Stimulated activated CD4-positive, alpha-beta T cell treated with anti-CD3 and anti-CD28 coated beads, Interleukin-4, amount 100 ng/mL, for 4 hours (primary cell): ENCODE measurements at places on chromosomes 11 and 22.

- peak; percentile 47 for DNase-seq
Measured at GRCh38 chr11:128346804-128347203, 240.6 kb downstream of the ETS1 start.

DNA sequence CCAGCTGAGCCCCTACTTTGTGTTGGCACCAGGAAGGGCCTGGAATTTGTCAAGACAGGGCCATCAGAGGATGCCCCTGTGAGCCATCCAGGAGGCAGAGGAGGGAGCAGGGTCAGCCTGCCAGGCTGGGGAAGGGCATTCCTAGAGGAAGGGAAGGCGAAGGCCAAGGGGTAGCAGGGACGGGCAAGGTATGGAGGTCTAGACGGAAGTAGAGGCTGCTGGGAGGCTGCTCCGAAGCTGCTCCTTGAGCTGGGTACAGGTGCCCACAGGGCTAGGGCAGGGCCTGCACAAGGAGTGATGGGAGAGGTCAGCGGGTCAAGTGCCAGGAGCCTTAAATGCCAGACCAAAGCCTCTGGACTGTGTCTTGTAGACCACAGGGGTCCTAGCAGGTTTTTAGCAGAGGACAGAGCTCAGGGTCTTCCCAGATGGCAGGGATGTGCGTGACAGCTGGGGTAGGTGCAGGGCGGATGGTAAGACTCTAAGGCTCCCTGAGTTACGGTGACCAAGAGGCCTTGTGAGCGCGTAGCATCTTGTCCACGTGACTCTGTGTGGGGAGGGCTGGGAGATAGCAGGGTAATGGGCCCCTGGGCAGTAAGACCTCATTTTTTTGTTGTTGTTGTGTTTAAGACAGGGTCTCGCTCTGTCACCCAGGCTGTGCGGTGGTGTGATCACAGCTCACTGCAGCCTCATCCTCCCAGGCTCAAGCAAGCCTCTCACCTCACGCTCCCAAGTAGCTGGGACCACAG, 31.7 kb upstream of the CSNK1E start:
- DNase-seq = no peak

GRCh38 chr11:125299061-125299615, 134.6 kb downstream of the PKNOX2 start:
- DNase-seq = no peak

GRCh38 chr22:27627444-27627833, 174.1 kb downstream of the MN1 start:
- no peak for DNase-seq

GRCh38 chr11:126328938-126329643, 25.2 kb downstream of the DCPS start:
- no peak for DNase-seq

- no peak for DNase-seq
Measured at GRCh38 chr11:83222499-83222898, 29.0 kb downstream of the ANKRD42 start.

GRCh38 chr11:71568704-71569349, 3.5 kb downstream of the KRTAP5-10 start:
- DNase-seq = no peak

DNA sequence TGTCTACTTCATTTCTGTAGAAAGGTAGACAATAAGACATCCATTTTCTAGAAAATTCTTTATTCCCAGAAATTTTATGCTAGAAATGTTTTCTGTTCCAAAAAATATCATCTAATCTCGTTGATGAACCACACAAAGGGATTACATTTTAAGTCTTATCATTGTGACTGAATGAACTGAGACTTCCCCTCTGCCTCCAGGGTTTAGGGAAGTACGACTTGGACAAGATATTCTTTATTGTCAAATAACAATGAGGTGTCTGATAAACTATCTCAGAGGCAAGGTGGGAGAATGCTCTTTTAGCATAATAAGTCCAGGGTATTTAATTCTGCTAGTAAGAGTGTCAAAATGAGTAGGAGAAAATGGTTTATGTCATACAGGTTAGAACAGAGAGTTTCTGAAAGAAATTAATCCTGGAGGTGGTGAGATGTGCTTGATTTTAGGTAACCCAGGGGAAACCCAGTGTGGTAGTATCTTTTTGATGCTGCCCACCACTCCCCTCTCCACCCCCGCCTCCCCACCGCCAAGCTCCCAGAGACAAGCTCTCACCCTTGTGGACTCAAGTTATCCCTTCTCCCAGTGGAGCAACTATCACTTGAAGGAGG, 100.6 kb downstream of the CD44 start:
- no peak for DNase-seq

DNA sequence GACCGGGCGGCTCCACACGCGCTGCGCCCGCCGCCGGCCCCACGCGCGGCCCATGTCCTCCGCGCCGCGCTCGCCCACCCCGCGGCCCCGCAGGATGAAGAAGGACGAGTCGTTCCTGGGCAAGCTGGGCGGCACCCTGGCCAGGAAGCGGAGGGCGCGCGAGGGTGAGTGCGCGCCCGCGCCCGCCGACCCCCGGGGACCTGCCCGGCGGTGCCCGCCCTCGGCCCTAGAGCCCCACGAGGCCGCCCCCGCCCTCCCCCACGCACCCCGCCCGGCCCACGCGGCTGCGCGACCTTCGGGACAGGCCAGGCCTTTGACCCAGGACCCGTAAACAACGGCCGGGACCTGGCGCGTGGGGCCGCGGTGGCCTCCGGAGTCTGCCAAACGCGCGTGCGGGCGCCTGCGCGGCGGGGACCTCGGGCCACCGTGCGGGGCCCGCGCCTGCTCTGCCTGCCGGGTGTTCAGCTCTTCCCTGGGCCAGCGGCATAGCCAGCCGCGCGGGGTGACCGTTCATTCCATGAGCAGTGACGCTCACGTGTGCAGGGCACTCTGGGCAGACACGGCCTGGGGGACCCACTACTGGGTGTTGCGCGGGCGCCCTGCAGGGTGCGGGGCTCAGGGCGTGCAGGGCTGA, at the start of gene PARVB:
PARVB (plus strand) TSS at position 15 of the 634 bp plus-strand sequence; CDS start at position 53, 38 bp downstream.
- DNase-seq = no peak

GRCh38 chr11:78147807-78148206, 8.4 kb upstream of the ALG8 start:
- no peak for DNase-seq

GRCh38 chr11:75429641-75429901, 3.4 kb downstream of the KLHL35 start:
- no peak for DNase-seq

DNA sequence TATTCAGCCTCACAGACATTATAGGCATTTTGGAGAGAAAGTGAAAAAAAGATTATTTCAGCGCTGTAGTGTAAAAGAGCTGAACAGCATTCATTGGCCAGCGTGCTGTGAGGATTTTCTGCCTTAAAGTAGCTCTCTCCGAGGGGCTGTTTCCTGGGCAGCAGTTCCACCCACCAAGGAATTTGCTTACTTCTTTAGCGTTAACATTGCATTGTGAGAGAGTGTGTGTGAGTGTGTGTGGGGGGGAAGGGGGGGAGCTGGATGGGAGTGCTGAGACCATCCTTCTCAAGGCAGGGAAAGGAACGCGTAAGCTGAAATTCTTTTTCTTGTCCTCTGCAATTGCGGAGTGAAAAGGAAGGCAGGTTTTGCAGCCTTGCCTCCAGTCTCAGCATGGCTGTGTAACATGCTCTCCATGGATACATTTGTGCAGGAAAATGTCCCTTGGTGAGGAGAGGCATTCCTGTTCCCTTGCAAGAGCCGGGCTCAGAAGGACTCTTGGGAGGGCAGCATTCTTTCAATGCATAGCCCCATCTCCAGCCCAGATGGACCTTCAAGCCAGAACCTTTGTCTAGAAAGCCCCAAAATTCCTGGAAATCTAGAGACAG, 159.9 kb upstream of the NAV2 start:
- no peak for DNase-seq

DNA sequence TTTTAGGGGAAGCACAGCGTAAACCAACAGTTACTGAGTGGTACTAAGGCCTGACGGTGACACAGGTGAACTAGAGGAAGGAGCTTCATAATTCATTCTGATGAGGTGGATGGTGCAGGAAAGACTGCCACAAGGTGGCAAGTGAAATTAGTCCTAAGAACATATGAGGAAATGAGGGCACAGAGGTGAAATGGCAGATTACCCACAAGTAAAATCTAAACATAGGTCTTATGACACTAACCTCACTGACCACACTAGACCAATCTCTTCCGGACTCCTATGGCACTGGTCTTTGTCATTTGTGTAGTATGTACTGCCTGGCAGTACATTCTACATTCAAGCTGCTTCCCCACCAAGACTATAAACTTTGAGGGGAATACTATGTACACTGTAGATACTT, 20.2 kb downstream of the GAB2 start:
- no peak for DNase-seq

- no peak for DNase-seq
Measured at GRCh38 chr22:27987557-27987956, 68.5 kb upstream of the PITPNB start.

DNA sequence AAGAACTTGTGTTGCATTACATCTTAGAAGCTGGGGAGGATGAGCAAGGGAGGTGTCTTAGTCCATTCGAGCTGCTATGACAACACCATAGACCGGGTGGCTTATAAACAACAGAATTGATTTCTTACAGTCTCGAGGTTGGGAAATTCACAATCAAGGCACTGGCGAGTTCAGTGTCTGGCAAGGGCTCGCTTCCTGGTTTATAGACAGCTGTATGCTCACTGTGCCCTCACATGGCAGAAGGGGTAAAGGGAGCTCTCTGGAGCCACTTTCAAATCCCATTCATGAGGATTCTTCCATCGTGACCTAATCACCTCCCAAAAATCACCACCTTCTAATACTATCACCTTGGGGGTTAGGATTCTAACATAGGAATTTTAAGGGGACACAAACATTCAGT, 150.0 kb upstream of the NECTIN1 start:
- no peak for DNase-seq

GRCh38 chr11:80638296-80638695, 1197.5 kb upstream of the TENM4 start:
- DNase-seq = no peak

DNA sequence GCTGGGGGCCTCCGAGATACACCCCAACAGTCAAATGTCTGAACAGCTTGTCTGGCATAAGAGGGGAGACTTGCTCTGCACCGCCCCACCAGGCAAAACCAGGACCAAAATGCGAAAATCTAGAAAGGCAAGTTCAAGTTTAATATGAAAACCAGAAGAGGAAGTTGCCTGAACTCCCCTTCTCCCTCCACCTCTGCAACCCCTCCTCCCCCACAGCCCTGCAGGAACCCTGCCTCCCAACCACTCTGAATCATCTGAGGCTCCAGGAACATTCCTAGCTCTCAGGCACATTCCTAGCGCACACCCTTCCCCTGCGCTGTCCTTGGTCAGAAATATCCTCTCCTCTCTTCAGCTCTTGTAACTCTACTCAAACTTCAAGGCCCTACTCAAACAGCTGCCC, 36.7 kb downstream of the ISX start:
- no peak for DNase-seq

DNA sequence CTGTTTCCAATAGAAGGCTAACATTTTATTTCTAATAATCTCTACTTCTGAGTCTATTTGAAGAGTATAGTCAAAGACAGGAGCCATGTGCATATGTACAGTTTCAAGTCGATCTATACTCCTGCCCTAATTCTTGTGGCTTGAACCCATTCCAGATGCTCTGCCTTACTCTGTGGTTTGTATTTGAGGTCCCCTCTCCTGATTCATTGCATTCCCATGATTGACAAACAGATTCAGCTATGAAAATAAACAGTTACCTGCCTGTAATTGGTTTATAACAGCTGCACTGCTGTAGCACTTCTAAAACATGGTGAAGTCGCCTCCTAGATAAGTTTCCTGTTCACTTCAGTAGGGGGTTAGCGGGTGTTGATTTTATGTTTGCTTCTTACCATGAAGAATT, 138.7 kb downstream of the SOX6 start:
- no peak for DNase-seq

- DNase-seq = no peak
Measured at GRCh38 chr22:30882974-30883533, 85.5 kb downstream of the MORC2 start.

- DNase-seq = no peak
Measured at GRCh38 chr22:34986523-34986922, 79.4 kb upstream of the ISX start.

- DNase-seq = no peak
Measured at GRCh38 chr22:50201191-50202129, 649 bp downstream of the SELENOO start.

DNA sequence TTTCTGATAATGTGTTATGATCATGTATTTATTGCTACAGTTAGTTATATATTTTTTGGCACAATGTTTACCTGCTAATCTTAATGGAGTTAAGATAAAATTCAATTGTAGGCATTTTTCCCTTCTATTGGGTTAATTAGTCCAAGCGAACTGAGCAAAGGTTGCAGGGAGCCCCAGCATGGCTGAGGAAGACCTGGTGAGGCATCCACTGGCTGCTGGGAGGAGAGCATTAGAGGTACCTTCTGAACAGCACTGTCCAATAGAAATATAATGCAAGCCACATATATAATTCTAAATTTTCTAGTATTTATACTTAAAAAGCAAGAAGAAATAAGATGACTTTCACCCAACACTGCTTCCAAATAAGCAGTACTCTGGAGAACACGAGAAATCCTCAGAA, 689 bp upstream of the TMEM126A start:
- DNase-seq = no peak

- no peak for DNase-seq
Measured at GRCh38 chr22:48057116-48057835, 1294.8 kb downstream of the TBC1D22A start.

DNA sequence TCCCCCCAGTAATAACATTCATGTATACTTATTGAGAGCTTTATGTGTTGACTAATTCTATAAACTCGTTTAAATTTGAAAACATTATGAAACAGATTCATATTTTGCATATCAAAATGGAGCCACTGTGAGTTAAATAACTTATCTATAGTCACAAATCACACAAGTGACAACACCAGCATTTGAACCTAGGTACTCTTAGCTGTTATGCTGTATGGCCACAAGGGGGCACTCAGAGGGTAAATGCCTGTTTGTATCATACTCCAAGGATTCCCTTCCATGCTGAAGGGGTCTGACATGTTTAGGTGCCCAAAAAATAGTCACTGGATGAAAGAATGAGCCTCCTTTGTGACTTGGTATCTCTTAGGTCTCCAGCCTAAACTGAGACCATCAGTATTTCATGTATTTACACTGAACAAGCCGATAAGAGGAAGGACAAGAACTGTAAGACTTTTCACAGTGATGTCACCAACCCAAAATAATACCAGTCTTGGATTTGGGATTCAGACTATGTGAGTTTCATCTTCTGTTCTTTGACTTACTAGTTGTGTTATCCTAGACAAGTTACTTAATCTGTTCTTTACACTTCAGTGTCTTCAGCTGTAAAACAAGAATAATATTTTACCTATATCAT, 12.2 kb upstream of the OR52D1 start:
- DNase-seq = peak; percentile 16

DNA sequence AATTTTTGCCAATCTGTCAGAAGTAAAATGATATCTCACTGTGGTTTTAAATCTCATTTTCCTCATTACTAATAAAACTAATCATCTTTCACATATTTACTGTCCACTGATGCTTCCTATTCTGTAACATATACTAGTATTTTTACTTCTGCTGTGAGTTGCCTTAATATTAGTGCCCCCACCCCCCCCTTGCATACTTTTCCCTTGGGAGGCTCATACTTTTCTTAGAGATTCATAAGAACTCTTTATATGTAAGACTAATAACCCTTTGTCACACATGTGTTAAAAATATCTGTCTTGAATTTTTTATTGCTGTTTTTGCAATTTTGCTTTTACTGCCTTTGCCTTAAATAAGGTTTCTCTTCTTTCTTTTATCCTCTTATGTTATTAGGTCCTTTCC, 87.2 kb downstream of the PHF21A start:
- DNase-seq = no peak

GRCh38 chr11:85109141-85109540, 518.0 kb downstream of the DLG2 start:
- no peak for DNase-seq
